Type B pancreatic cell (in vitro differentiated cells): ENCODE measurements at places on chromosomes 7 and 10. TPM values are rescaled to one million over a fixed set of nuclear protein-coding genes. Genes with fewer than 3 reads are reported as not detected.

GRCh38 chr10:100878291-100878910 lies 34.4 kb upstream of the SLF2 start:
- no peaks in the 10 kb centered on the region for H3K36me3 ChIP-seq
- H3K27ac ChIP-seq, result no peak overlapping the region
- DNase-seq, result no peak

The ECHDC3 gene
- 4.0 and 6.1 TPM in 2 replicates for total RNA-seq

The PMS2 gene
- 20.6 and 22.6 TPM in 2 replicates for total RNA-seq

The IRF5 gene
- total RNA-seq, result 1.8 and 2.5 TPM in 2 replicates

- no peak overlapping the region for H3K4me3 ChIP-seq
- H3K27me3 ChIP-seq, result no peaks in the 10 kb centered on the region
- no peaks in the 10 kb centered on the region for H3K36me3 ChIP-seq
- H3K27ac ChIP-seq, result no peak overlapping the region
- no peak for DNase-seq
- peaks cover 14% of the 10 kb centered on the region for H3K4me1 ChIP-seq
Observed at GRCh38 chr10:88528201-88528600, 54.9 kb downstream of the RNLS start.
